Kidney tubule cell (primary cell): ENCODE measurements at places on chromosomes 6 and 20.

- no peak for DNase-seq
These were observed 13.9 kb upstream of the CCN5 start for GRCh38 chr20:44701118-44701857.

DNA sequence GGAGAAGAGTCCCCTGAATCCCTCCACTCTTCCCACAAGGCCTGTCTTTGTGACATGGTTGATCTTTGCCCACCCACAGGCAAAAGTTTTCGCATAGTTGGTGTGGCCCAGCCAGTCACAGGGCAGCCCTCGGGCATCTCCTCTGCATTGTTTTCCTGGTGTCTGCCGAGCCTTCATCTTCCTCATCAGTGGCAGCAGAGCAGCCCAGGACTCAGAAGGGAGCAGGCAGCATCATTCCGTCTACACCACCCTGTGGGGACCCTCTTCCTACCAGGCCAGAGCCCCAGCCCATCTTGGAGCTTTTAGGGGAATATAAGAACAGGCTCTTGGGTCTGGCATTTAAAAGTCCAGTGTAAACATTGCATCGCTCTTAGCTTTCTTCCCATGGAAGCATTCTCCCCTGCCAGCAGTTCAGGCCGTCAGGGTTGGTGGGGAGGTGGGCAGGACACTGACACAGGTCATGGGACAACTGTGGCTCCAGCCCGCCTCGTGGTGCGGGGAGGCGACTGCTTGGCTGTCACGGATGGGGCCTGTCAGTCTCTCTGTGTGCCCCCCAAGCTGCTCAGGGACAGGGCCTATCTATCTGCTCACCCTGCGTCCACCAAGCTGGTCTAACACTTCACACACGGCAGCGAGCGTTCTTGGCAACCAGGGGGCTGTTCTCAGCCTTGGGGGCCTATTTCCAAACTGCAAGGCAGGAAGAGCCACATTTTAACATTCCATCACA lies 38.3 kb downstream of the PDRG1 start:
- no peak for DNase-seq

- no peak for DNase-seq
These were observed 37.6 kb downstream of the HMGN3 start for GRCh38 chr6:79196912-79197311.

GRCh38 chr20:51169813-51170212 lies 146.9 kb upstream of the KCNG1 start:
- DNase-seq: no peak

DNA sequence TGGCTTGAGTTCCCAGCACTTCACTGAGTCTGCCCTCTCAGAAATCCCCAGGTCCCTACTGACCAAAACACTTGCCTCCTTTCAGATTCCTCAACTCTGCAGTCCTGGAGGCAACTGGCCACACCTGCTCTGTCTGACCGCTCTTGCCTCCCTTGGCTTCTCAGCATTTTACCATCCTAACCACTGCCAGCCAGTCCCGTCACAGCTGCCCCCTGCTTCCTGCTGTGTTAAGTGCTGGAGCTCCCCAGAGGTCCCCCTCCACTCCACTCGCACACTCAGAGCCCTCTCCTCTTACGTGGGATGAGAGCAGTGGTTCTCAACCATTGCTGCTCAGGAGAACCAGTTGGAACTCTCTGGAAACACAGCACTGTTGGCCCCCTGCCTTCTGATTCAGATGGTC lies 20.5 kb downstream of the ADAT2 start:
- no peak for DNase-seq
